ENCODE measurements at places on chromosomes 3 and 15.

- no peak for DNase-seq
Observed at GRCh38 chr3:47612879-47613278, 34.2 kb upstream of the CSPG5 start.

DNA sequence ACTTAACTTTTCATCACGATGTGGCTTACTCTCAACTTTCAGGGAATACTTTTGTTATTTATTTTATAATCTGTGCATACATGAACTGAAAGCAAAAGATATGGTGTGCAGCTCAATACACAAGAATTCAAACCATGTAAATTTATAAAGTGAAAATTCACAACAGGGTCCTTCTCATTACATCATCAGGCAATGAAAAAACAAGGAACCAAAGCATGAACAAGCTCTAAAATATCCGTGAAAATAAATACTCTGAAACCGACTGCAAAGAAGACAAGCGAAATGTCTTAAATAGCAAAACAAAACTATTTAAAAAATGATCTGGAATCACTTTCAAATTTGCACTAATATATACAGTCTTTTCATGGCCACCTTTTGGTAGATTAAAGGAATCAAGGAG, 28.9 kb downstream of the GNB5 start:
- no peak for DNase-seq

- no peak for DNase-seq
Observed at GRCh38 chr3:111737706-111738086, 121.4 kb upstream of the PHLDB2 start.

DNA sequence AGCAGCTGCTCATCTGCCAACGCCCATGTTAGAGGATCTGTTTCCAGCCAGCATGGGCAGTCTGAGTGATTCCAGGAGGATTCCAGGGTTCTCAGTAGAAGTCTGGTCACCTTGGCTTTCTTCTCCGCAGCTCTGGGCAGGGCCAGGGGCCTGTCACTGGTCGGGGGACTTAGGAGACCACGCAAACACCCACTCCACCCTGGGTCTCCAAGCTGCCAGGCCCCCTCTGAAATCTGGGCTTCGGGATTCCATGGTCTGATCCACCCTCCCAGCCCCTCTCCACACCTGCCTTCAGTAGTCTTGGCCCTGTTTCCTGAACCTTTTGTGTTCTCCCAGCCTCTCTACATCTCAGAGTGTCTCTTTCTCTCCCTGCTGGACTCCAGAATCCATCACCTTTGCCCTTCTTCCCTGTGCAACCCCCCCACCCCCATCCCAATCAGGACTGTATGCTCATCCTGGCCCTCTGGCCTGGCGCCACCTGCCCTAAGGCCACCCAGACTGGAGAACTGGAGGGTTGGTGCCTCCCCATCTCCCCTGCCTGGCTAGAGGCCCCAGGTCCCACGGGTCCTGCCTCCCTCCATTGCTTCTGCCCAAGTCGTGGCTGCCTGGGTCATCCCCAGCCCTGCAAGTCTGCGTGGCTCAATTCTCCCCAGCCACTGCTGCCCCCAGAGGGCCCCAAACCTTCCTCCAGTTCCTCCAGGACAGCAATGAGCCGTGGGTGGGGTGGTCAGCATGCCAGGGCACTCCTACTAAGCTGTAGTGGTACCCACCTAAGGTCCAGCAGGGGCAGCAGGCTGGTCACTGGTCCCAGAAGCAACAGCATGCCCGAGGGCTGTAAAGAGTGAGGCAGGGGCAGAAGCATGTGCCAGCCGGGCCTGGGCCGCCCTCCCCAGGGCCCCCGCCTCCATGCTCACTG, 102.8 kb downstream of the TBC1D2B start:
- no peak for DNase-seq

GRCh38 chr3:170679190-170679589, 93.3 kb upstream of the SLC7A14 start:
- DNase-seq = no peak

- no peak for DNase-seq
Observed at GRCh38 chr3:13022348-13023234, 50.6 kb downstream of the IQSEC1 start.

DNA sequence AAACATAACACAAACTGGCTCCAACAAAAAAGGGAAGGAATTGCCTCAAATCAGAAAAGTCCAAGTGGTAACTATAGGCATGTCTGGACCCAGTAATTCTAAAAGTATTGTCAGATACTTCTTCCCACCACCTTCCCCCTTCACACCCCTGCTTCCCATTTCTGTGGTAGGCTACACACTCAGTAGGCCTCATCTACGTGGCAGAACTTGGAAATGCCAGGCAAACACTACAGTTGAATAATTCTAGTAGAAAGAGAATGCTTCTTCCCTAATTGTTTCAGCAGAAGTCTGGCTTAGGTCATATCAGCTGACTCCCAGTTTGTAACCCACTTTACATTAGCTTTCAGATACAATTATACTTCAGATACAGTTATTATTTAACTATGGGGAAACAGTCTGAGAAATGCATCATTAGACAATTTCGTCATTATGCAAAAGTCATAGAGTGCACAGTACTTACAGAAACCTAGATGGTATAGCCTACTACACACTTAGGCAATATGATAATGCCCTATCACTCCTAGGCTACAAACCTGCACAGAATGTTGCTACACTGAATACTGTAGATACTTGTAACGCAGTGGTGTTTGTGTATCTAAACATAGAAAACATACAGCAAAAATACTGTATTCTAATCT, 6.4 kb downstream of the SETMAR start:
- DNase-seq = no peak

DNA sequence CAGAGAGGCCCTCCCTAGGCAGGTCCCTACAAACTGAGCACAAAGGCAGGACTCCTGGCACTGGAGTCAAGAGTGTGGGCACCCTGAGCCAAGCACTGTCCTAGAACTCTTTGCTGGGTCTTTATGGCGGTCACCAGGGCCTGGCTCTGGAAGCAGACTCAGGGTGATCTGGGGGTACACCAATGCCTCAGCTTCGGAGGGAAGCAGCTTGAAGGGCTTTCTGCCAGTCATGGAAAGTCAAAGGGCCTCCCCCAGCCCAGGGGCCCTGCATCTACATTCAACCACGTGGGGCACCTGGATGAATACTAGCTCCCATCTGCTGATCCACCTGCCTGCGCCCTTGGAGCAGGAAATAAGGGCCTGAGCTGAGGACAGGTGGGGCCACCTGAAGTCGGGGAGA, 7.4 kb downstream of the EPB42 start:
- DNase-seq = no peak

GRCh38 chr3:51477360-51477711, 22.5 kb downstream of the DCAF1 start:
- DNase-seq = no peak

DNA sequence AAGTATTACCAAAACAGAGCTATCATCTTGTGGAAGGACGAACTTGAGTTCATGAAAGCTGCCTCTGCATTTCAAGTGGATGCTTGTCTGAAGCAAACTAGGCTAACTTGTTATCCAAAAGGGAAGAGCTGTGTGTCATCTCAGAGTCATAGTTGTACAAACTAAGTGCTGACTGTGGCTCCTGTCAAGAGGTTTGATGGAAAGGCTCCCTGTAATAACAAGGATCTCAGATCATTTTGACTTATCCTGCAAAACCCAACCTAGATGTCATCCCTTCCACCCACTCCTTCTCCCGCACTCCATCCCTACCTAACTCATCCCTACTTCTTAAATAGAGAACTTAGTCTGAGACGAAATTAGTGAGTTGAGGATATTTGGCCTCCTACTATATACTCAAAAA, 110.8 kb downstream of the NR2E3 start:
- no peak for DNase-seq

GRCh38 chr3:45409921-45410320, 21.5 kb downstream of the LARS2 start:
- DNase-seq = no peak

DNA sequence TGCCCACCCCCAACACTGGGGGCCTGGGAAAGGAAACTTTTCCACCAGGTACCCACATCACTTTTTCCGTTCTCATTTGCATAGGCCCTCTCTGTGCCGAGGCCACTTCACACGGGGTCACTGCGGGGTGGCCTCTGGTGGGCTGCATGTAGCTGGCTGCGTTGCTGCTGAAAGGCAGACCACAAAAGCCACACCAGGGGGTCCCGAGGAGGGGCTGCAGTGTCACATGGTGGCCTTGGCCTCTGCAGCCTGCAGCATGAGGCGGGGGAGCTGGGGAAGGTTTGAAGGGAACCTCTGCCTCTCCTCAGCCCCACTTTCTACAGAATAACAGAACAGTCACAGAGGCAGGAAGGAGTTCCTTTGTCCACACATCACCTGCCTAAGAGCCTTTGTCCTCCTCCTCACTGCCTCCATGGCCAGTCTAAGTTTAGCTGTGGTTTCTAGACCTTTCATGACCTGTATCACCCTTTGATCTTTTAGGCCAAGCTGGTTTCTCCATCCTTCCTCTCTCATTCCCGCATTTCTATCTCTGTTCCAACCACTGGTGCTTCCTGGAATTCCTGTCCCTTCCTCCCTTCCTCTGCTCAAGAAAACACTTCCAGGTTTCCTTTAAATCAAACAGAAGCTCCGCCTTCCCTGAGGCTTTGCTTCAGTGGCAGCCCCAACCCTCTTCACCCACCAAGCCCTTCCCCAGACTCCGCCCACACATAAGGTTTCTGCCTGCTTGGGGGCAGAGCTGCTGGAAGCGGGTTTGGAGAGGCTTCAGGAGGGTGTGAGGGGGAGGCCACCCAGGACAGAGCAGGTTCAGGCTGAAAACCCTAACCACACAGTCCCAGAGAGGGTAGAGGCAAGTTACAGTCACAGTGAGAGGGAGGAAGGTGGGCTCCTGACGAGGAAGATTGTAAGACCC, 150.7 kb upstream of the TLE3 start:
- peak; percentile 17 for DNase-seq

- DNase-seq = no peak
Observed at GRCh38 chr3:137335478-137335877, 377.7 kb downstream of the IL20RB start.

GRCh38 chr3:123026565-123027291, 835 bp downstream of the SEMA5B start:
- DNase-seq = peak; percentile 61

- DNase-seq = no peak
Observed at GRCh38 chr3:160538895-160539294, 26.5 kb downstream of the KPNA4 start.

GRCh38 chr3:65625305-65625704, 413.4 kb downstream of the MAGI1 start:
- no peak for DNase-seq

GRCh38 chr15:79924379-79924778, 27.6 kb upstream of the MTHFS start:
- no peak for DNase-seq

- no peak for DNase-seq
Observed at GRCh38 chr15:88401996-88402656, 65.1 kb downstream of the MRPL46 start.

- DNase-seq = no peak
Observed at GRCh38 chr3:122946185-122946584, 81.4 kb downstream of the SEMA5B start.

DNA sequence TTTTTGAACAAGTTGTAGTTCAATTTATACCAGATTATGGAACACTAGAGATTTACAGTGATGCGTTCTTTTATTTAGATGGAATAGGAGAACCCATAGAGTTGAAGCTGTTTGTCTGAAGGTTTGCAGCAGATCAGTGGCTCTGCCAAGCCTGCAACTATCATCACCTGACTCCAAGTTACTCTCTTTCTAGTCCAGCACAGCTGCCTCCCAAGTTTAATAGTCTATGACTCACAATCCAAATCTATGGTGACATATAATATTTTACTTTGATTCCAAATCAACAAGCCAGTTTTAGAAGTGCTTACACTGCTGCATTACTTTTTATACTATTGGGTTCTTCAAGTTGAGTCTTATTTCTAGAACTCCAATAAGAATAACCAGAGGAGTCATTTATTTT, 400.4 kb downstream of the LPP start:
- DNase-seq = no peak

DNA sequence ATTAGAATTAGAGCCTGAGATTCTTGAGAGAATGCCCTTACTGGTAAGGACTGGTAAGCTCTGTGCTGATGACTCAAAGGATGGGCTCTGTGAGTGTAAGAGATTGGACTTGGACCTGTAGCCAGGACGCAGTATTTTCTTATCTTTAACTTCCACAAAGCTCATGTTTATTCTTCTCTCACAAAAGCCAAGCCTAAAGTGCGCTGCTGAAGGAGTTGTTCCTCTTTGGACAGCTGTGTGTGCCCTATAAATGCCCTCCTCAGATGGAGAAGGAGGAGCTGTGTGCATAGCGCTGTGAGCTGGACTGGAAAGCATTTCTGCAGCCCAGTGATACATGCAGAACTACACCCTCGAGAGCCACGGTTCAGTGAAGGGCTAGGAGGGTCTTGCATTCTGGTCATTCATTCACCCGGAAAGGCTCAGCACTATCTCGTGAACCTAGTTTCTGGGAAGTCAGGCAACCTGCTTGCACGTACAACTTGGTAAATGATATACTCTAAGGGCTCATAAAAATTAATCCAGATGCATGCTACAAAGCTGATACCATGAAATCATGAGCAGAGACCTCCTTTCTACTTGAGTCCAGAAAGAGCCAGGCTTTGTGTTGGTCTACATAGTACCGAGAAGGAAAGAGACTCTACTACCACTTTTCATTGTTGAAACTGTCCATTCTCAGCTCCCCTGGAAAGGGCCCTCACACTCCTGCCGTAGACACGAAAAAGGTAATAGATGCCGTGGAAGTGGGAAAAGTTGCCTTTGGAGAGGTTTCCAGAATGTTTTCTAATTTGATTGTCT, 103.0 kb upstream of the TBL1XR1 start:
- DNase-seq = peak; percentile 31

- peak; percentile 18 for DNase-seq
Observed at GRCh38 chr15:100601163-100601562, 821 bp downstream of the LINS1 start.

GRCh38 chr3:45991341-45991740, 4.3 kb downstream of the FYCO1 start:
- no peak for DNase-seq

GRCh38 chr15:90598031-90598577, 68.4 kb downstream of the CRTC3 start:
- peak; percentile 10 for DNase-seq

DNA sequence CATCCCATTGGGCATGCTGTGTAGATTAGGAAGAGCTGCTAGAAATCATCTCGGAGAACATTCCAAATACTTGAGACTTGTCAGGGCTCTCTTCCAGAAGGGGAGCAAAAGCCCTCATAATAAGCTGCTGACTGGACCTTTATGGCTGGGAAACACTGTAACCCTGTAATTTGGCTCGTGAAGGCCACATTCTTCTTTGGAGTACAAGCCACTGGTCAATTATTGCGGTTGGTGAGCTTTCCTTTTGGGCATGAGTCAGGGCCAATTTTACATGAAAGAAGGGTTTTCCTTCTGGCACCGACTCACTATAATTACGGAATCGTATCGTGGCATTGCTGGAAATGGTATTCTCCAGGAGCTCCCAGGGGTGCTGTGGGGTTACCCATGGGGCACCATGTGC, 434.5 kb upstream of the RGMA start:
- DNase-seq = no peak

Data from NCI-H146 (cell line).